ENCODE measurements at places on chromosomes 1 and 21. TPM values are rescaled to one million over a fixed set of nuclear protein-coding genes. Genes with fewer than 3 reads are reported as not detected.

The RNF187 gene
- 183 TPM for total RNA-seq

- no peak for DNase-seq
Observed at GRCh38 chr1:53731043-53731600, 7.8 kb downstream of the GLIS1 start.

- peak; percentile 91 for DNase-seq
Observed at GRCh38 chr1:27600498-27601175, 3.3 kb downstream of the AHDC1 start.

DNA sequence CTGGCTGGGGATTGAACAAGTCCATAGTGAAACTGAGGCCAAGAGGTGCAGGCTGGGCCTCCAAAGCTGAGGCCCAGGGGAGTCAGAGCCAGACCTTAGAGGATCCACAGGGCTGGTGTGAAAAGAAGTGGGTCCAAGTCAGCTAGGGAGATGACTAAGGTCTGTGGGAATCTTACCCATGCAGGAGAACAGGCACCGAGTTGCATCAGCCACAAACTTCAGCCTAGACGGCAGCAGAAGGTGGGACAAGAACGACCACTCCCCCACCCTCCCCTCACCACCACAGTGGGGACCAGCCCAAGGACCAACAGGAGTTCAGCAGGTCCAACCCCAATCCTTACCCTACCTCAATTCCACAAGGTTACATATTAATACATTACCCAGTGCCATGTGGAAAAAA, 282.3 kb downstream of the TTLL7 start:
- no peak for DNase-seq

GRCh38 chr1:163981500-163982030, 577.4 kb upstream of the PBX1 start:
- DNase-seq, result no peak

The CYP4X1 gene
- total RNA-seq, result 2.0 TPM

GRCh38 chr1:238119060-238119459, 228.3 kb upstream of the ZP4 start:
- DNase-seq, result peak; percentile 30

DNA sequence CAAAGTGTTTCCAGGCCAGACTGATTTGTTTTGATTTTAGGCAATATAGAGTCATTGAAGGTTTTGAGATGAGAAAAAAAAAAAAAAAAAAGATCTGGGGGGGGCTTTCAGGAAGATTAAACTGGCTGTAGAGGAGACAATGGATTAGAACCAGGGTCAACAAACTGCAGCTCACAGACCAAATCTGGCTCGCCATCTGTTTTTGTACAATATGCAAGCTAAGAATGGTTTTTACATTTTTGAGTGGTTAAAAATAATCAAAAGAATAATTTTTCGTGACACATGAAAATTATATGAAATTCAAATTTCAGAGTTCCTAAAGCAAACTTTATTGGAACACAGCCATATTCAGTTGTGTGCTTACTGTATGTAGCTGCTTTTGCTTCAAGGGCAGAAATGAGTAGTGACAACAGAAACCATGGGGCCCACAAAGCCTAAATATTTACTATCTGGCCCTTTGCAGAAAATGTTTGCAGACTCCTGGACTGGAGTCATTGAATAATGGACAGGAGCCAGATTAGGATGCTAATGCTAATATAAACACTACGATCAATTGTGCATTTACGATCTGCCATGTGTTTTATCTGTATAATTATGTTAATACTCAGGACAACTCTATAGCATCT, 375.7 kb upstream of the DAB1 start:
- no peak for DNase-seq

- no peak for DNase-seq
Observed at GRCh38 chr1:211920141-211920572, 89.6 kb upstream of the LPGAT1 start.

GRCh38 chr1:228291906-228292608, 84.2 kb downstream of the OBSCN start:
- DNase-seq, result no peak

The FAM78B gene
- total RNA-seq, result 2.3 TPM

DNA sequence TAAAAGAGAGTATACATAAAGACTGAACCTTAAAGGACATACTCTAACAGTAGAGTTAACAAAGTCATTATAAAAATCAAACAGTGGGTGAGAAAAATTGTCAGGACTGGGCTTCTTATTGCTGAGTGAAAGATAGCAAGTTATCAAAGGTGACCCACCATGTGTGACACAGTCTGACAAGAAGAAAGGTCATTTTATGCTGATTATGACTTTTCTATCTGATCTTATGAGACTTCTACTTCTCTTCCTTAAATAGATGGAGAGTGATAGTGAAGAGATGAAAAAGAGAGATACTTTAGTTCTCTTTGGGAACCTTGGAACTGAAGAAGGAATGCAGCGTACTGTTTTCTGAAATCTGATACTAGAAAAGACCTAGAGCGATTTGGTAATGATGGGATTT, 2157.1 kb downstream of the NCAM2 start:
- no peak for DNase-seq

GRCh38 chr21:25557180-25557579, 50.1 kb downstream of the MRPL39 start:
- no peak for DNase-seq

The EFNA1 gene
- 6.4 TPM for total RNA-seq

- peak; percentile 40 for DNase-seq
Observed at GRCh38 chr21:45262616-45263015, 25.1 kb downstream of the POFUT2 start.

DNA sequence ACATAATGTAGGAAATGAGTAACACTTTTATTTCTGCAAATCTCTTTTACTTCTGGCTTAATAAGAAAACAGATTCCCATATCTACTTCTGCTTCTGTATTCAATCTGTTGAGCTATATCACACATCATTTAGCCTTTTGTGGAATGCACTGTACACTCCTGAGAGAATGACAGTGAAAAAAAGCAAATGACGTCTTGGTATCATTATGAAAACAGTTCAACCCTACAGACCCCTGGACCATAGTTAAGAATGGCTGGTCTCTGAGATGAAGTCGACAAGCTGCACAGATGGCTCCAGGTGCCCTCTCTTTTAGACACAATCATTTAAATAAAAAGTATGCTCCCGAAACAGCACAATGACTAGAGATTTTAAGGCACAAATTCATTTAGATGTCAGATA, 247.0 kb downstream of the RERE start:
- no peak for DNase-seq

- DNase-seq, result no peak
Observed at GRCh38 chr1:6811583-6811982, 26.3 kb downstream of the CAMTA1 start.

- DNase-seq, result no peak
Observed at GRCh38 chr1:47618222-47618720, 180.4 kb downstream of the FOXD2 start.

The UCHL5 gene
- total RNA-seq, result 36.3 TPM

The DIPK1A gene
- total RNA-seq, result 3.1 TPM

- peak; percentile 79 for DNase-seq
Observed at GRCh38 chr1:2555634-2556276, 416 bp upstream of the TNFRSF14 start.

The FAM131C gene
- total RNA-seq, result 0.26 TPM

- DNase-seq, result no peak
Observed at GRCh38 chr1:154753426-154753825, 116.7 kb downstream of the KCNN3 start.

The PDE4B gene
- 4.1 TPM for total RNA-seq

DNA sequence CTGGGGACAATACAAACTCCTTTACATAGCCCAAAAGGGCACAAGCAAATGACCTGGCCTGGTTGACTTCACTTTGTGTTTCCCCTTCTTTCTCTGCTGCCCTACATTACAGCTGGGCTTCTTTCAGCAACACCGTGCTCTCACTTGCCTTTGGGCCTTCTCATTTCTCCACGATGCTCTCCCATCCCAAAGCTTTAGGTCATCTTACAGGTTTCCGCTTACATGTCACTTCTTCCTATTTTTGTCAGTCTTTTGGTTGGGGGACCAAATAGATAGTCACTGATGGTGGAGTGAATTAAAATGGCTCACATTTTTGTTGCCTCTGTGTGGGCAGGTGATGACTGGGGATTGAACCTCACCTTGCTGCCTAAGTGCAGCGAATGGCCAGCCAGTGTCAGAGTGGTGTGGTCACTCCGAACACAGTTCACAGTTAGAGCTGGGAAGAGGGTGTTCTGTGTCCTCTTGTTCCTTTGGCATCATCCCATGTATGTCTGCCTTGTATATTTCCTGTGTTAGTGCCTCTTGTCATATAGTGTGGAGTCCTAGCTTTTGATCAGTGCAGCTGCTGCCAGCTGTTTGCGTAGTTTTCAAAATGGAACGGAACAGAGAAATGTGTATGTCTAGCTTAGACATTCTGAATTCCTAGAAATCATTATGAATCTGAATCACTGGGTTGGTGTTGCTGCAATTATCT, 134.8 kb downstream of the NOS1AP start:
- DNase-seq, result no peak

The OLFML2B gene
- 0.92 TPM for total RNA-seq

DNA sequence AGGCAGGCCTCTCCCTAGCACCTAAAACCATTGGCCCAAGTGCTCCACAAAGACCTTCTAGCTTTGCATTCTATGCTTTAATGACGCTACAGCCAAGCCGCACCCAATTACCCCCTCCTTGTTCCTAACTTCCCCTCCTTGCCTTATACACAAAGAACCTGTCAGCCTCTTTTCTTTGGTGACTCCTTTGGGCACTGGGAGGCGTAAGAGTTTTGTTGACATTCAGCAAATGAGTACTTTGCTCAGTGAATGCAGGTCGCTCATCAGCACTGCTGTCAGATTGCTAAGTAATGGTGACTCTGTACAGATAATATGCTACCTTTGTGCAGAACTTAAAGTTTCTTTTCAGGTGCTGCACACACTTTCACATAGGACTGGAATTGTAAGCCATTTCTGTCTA, 187.6 kb upstream of the FAM78B start:
- DNase-seq, result peak; percentile 61

DNA sequence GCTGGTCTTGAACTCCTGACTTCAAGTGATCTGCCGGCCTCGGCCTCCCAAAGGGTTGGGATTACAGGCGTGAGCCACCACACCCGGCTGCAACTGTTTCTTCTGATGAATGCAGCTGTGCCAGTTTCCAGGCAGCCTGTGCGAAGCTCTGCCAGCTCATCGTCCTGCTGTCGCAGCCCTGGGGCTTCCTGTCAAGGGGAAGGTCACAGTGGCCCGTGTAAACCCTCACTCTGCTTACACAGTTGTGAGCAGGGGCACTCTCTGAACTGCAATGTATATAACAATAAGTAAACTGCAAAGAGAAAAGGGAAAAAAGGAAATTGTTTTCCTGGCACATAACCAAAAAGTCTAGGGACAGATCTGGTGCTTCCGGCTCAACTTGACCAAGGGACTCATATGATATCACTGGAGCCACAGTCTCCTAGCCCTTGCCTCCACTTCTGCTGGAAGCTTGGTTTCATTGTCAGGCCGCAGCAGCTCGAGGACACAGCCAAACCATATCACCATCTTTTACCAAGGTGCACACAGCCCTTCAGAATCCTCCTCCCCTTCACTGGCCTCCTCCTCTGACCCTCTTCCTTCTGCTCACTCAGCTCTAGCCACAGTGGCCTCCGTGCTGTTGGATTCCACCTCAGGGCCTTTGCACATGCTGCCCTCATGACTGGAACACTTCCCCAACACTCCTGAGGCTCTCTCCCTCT, 22.8 kb upstream of the LBR start:
- no peak for DNase-seq

- no peak for DNase-seq
Observed at GRCh38 chr1:31798086-31798432, 17.8 kb downstream of the SPOCD1 start.

DNA sequence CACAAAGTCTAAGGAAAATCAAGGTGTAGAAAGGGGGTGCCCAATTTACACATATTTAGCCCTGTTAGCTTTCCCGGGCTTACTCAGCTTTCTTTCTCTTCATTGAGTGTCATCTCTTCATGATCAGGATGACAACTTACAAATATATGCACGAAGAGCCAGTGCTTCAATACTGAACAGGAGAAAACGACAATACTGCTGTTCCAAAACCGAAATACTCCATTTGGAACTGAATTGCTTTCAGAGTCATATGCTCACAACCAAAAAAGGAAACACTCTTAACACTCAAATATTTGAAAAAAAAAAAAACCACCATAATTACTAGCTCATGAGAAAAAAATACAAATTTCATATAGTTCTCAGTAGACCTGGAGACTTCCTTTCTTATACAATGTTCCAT, 272.1 kb upstream of the DUSP10 start:
- DNase-seq, result no peak

DNA sequence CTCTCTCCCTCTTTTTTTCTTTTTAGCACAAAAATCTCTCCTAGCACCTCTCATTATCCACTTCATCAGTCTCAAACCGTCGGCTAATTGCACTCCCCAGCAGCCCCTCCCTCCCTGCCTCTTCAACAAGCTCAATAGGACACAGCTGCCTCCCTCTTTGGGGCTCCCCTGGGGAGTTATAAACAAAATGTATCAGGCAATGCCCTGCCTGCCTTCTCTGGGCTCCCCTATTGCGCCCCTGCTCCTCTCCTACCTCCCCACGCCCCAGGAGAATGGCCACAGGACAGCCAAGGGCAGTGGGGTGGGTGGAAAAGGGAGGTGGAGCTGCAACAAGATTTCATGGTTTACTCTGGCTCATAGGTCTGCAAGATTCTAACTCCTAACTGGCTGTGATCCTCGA, 147.1 kb upstream of the GRIK3 start:
- no peak for DNase-seq

The SH2D5 gene
- total RNA-seq, result 9.0 TPM

DNA sequence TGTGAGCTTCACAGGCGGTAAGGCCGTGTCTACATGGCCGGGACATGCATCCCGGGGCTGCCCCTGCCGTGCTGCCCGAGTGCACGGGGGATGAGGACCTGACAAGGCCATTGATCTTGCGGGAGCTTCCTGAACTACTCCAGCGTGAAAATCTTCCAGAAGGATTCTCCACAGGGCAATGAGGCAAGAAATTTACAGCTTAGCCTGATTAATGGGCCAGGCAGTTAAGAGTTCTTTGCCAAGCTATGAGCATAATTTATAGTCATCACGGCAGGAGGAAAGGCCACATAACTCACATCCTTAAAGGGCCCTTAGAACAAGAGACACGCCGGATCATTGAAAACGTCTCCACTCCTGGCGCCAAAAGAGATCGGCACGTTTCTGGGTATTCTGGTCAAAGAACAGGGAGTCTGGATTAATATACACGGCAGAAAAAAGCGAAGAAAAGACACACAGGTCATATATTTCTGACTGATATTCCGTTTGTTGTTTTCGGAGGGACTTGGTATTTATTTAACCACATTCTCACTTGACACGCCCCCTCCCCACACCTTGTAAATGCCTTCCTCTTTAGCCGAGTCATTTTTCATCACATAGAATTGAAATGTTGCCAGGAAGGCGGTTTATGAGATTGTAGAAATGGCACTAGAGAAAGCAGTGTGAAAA, 180.5 kb downstream of the DYRK1A start:
- no peak for DNase-seq

- peak; percentile 55 for DNase-seq
Observed at GRCh38 chr1:6511561-6512244, 20.2 kb upstream of the PLEKHG5 start.

- DNase-seq, result no peak
Observed at GRCh38 chr1:194281376-194281775, 1095.0 kb upstream of the B3GALT2 start.

DNA sequence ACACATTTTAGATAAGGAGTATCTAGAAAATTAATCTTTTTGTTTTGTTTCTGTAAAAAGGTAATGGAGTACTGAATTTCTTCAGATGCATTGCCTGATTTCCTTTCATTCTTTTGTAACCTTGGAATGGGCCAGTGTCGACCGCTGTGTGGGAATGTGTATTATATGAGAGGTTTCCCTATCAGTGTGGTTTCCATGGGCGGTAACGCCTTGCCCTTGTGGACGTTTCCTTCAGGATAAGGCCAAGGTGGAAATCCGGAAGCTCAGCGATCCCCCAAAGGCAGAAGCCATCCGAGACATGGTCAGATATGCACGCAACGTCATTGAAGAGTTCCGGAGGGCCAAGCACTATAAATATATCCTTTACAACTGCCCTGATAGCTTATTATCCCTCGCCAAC, 49.8 kb downstream of the SMYD2 start:
- DNase-seq, result no peak
